Karpas-422 (cell line): ENCODE measurements at places on chromosomes 6 and 20. TPM values are rescaled to one million over a fixed set of nuclear protein-coding genes. Genes with fewer than 3 reads are reported as not detected.

GRCh38 chr20:1266167-1266973, at the start of gene SNPH:
Gene SNPH, plus strand, starts transcription at chr20:1266294. Its CDS starts 29,946 bp downstream, at chr20:1296240.
- DNase-seq, result peak; percentile 56
- peak within 1 kb of the TSS; percentile 64; the same call in 1 of the 2 replicates for H3K4me3 ChIP-seq
- H3K27me3 ChIP-seq, result no peaks in the 10 kb centered on the region
- H3K4me1 ChIP-seq, result peaks cover 14% of the 10 kb centered on the region

- H3K27ac ChIP-seq, result no peak overlapping the region
- no peaks in the 10 kb centered on the region for H3K27me3 ChIP-seq
- no peaks in the 10 kb centered on the region for H3K36me3 ChIP-seq
- DNase-seq, result no peak
- no peaks in the 10 kb centered on the region for H3K4me1 ChIP-seq
These were observed 49.4 kb upstream of the MBOAT1 start for GRCh38 chr6:20261685-20262084.

DNA sequence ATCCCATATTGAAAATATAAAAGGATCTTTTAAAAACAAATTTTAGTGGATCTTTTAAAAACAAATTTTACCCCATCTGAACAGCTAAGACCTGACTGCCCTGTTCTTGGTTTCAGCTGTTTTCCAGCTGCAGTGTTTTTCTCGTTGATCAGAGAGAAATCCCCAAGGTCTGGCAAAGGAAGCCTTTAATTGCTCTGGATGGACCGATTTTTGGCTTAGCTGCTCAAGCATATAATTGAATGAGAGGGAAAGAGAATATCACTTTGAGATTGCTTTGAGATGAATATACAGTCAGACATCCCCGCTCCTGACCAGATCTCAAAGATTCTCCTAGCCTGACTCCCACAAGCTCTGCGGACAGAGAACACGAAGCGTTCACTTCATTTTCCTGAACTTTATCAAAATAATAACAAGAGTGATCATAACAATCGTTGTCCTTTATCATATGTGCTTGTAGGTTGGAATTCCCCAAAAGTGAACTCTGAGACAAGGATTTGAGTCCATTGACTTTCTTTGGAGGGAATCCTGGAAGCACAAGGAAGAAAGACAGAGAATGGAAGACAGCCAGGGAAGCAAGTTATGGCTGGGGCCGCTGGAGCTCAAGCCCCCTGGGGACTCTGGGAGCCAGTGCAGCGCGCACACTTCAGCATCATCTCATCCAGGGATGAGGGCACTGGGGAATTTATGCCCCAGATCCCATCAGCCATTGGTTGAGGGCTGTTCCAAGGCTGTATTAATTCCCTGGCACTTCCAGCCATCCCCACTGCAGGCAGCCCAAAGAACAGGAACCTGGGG, 101.3 kb downstream of the SNX5 start:
- no peak overlapping the region for H3K27ac ChIP-seq
- no peak for DNase-seq
- no peak overlapping the region for H3K4me3 ChIP-seq
- H3K27me3 ChIP-seq, result no peaks in the 10 kb centered on the region
- no peaks in the 10 kb centered on the region for H3K4me1 ChIP-seq

DNA sequence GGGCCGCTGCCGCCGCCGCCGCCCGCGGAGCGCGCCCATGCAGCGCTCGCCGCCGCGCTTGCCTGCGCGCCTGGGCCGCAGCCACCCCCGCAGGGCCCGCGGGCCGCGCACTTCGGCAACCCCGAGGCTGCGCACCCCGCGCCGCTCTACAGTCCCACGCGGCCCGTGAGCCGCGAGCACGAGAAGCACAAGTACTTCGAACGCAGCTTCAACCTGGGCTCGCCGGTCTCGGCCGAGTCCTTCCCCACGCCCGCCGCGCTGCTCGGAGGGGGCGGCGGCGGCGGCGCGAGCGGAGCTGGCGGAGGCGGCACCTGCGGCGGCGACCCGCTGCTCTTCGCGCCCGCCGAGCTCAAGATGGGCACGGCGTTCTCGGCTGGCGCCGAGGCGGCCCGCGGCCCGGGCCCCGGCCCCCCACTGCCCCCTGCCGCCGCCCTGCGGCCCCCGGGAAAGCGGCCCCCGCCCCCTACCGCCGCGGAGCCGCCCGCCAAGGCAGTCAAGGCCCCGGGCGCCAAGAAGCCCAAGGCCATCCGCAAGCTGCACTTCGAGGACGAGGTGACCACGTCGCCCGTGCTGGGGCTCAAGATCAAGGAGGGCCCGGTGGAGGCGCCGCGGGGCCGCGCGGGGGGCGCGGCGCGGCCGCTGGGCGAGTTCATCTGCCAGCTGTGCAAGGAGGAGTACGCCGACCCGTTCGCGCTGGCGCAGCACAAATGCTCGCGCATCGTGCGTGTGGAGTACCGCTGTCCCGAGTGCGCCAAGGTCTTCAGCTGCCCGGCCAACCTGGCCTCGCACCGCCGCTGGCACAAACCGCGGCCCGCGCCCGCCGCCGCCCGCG, 730 bp downstream of the INSM1 start:
- no peaks in the 10 kb centered on the region for H3K4me1 ChIP-seq
- no peaks in the 10 kb centered on the region for H3K27me3 ChIP-seq
- no peak for DNase-seq
- H3K27ac ChIP-seq, result no peak overlapping the region

DNA sequence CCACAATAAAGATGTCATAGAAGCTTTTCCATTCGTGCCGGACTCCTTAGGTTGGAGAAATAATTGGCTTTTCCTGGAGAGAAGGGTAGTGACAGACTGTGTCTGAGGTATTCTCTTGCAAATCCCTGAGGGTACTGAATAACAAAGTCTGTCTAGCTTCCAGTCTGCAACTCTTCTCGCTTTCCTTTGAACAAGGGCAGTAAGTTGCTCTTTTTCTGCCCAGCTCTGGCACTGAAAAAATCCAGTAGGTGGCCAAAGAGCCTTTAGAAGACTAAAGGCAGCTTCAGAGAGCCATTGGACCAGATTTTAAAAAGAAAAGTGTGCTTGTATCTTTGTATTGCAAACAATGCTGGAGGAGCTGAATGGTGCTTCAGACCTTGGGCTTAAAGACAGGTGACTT, 20.7 kb upstream of the RREB1 start:
- no peak overlapping the region for H3K27ac ChIP-seq
- peak overlapping the region; percentile 27 for H3K4me3 ChIP-seq
- no peaks in the 10 kb centered on the region for H3K36me3 ChIP-seq
- H3K27me3 ChIP-seq, result no peaks in the 10 kb centered on the region
- DNase-seq, result no peak
- H3K4me1 ChIP-seq, result peaks cover 14% of the 10 kb centered on the region

GRCh38 chr20:38144974-38145728, 19.9 kb downstream of the TGM2 start:
- DNase-seq, result no peak
- no peak overlapping the region for H3K4me3 ChIP-seq

- H3K36me3 ChIP-seq, result no peaks in the 10 kb centered on the region
- no peak overlapping the region for H3K27ac ChIP-seq
- no peaks in the 10 kb centered on the region for H3K4me1 ChIP-seq
- H3K27me3 ChIP-seq, result no peaks in the 10 kb centered on the region
These were observed 4.2 kb downstream of the KCNK17 start for GRCh38 chr6:39309942-39310531.

DNA sequence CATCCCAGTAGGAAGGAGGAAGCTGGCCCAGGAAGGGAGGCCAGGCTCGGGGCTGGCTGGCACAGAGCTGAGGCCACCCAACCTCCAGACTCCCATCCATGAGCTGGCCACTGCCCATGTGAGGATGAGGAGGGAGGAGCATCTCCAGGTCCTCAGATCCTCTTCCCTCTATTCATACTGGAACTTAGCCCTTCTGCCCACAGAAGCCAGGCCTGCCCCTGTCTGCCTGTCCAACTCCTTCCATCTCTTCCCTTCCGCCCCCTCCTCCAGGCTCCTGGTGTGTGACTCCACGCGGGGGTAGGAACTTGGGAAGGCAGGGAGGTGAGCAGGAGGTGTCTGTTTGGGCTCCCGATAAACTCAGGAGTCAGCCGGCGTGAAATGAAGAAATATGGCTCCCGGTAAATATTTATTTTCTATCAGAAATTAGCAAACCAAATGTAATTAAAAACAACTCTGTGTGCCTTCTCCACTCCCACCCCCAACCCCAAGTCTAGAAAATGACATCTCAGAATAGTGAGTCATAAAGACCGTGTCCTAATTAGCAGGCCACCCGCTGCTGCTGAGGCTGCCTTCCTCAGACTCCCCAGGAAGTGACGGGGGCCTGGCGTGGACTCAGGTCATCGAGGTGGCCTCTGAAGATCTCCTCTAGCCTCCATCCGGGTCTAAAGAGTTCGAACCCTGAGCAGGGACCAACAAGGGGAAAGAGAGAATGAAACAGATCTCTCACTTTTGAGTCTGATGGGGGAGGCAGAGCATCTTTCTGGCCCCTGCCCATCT, 81.9 kb downstream of the MDGA1 start:
- H3K4me3 ChIP-seq, result no peak overlapping the region
- H3K4me1 ChIP-seq, result no peaks in the 10 kb centered on the region

DNA sequence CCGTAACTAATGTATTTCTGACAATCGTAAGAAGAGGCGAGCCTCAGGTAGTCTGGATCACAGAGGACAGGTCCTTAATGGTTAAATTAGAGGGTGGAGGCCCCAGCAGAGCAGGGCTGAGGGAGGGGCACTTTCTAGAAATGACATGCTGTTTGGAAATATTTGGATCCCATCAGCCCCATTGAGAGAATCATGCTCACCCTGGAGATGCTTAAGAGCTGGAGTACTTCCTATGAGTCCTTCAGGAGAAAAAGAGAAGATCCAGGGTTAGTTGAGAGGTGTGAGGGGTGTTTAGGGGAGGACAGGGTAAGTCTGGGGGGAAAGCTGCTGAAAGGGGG, 123.0 kb downstream of the TCP11 start:
- no peaks in the 10 kb centered on the region for H3K36me3 ChIP-seq
- no peaks in the 10 kb centered on the region for H3K4me1 ChIP-seq

GRCh38 chr6:169501128-169501527, 200.7 kb downstream of the WDR27 start:
- no peak overlapping the region for H3K4me3 ChIP-seq
- H3K36me3 ChIP-seq, result no peaks in the 10 kb centered on the region
- H3K4me1 ChIP-seq, result no peaks in the 10 kb centered on the region
- H3K27me3 ChIP-seq, result no peaks in the 10 kb centered on the region
- no peak for DNase-seq

DNA sequence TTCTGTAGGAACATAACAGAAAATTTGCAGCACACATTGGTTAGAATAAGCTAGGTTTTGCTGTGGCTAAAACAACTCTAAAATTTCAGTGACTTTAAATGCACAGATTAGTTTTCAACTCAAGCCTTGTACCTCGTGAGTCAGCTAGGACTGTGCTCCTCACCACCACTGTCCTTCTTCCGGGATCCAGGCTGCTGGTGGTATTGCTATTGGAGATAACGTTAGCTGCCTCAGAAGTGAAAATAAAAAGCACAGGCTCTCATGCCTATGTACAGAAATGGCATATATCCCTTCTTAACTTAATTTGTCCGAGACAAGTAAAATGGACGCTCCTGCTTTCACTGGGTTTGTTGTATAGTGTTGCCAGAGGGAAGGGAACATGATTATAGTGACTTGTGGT, 931.1 kb upstream of the EYS start:
- H3K4me3 ChIP-seq, result no peak overlapping the region
- no peaks in the 10 kb centered on the region for H3K27me3 ChIP-seq
- H3K4me1 ChIP-seq, result no peaks in the 10 kb centered on the region

DNA sequence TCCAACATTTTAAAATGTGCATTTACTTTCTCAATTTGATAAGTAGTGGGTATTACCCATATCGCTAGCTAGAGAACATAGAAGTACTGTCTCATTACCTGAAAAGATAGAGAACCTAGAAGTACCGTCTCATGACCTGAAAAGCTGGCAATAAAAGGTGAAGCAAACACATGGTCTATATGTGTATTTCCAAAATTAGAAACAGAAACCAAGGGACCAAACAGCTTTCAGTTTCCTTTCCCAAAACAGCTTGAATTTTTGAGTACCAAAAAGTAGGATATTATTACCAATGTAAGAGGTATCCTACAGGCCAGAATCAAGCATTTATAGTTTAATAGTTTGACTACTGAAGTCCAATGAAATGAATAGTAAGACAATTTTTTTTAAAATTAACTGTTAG, 77.2 kb downstream of the KIF13A start:
- no peak overlapping the region for H3K27ac ChIP-seq
- no peaks in the 10 kb centered on the region for H3K27me3 ChIP-seq
- H3K4me3 ChIP-seq, result no peak overlapping the region
- DNase-seq, result no peak

- DNase-seq, result no peak
- no peaks in the 10 kb centered on the region for H3K4me1 ChIP-seq
- no peaks in the 10 kb centered on the region for H3K36me3 ChIP-seq
- no peaks in the 10 kb centered on the region; the same call in 1 of the 2 replicates for H3K27me3 ChIP-seq
These were observed 144.5 kb downstream of the VEGFA start for GRCh38 chr6:43914272-43915147.

GRCh38 chr6:14584450-14584849, 466.9 kb downstream of the CD83 start:
- DNase-seq, result no peak
- no peak overlapping the region for H3K4me3 ChIP-seq
- H3K4me1 ChIP-seq, result no peaks in the 10 kb centered on the region

GRCh38 chr20:50068041-50068651, 44.8 kb downstream of the UBE2V1 start:
- no peak overlapping the region for H3K4me3 ChIP-seq
- no peaks in the 10 kb centered on the region for H3K27me3 ChIP-seq
- H3K4me1 ChIP-seq, result peaks cover 8% of the 10 kb centered on the region

DNA sequence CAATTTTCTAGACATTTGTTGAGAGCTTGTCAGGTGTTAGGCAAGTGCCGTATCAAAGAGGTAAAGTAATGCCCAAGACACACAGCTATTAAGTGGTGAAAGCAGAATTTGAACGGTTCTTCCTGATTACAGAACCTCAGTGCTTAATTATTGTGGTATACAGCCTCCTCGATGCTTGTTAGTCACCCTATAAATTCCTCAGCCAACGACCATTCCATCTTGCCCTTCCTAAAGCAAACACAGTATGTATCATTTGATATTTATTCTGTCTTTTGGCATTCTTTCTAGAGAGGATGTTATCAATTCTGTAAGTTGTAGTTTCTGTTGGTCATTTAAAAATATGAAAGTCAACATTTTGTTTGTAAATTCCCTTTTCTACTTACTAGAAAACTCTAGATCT, 297.8 kb upstream of the BMP2 start:
- H3K36me3 ChIP-seq, result no peaks in the 10 kb centered on the region
- H3K4me3 ChIP-seq, result no peak overlapping the region
- H3K4me1 ChIP-seq, result no peaks in the 10 kb centered on the region
- no peak for DNase-seq

GRCh38 chr6:79506251-79506650, 31.0 kb downstream of the LCA5 start:
- H3K4me1 ChIP-seq, result no peaks in the 10 kb centered on the region
- H3K36me3 ChIP-seq, result no peaks in the 10 kb centered on the region
- no peaks in the 10 kb centered on the region for H3K27me3 ChIP-seq
- no peak overlapping the region for H3K4me3 ChIP-seq

GRCh38 chr20:56827763-56828162, 198.7 kb downstream of the TFAP2C start:
- no peak overlapping the region for H3K27ac ChIP-seq
- peaks cover 10% of the 10 kb centered on the region for H3K4me1 ChIP-seq
- H3K27me3 ChIP-seq, result no peaks in the 10 kb centered on the region
- H3K4me3 ChIP-seq, result no peak overlapping the region
- DNase-seq, result no peak

Gene HEBP2
- total RNA-seq, result 41.9 and 49.9 TPM in 2 replicates

Gene IMPG1
- not detected in 2 replicates for total RNA-seq

Gene PAK5
- total RNA-seq, result not detected in 2 replicates

Gene LINC00237
- total RNA-seq, result 0.14 TPM in 1 of 2 replicates, not detected in the other

Gene TAAR2
- not detected in 2 replicates for total RNA-seq

Gene SLC44A4
- total RNA-seq, result not detected in 2 replicates

Gene LGSN
- total RNA-seq, result not detected in 2 replicates

Gene TRIM40
- not detected in 2 replicates for total RNA-seq

Gene OSBPL2
- total RNA-seq, result 19.1 and 22.6 TPM in 2 replicates

Gene SSTR4
- not detected in 2 replicates for total RNA-seq

Gene BACH2
- 1.4 and 3.2 TPM in 2 replicates for total RNA-seq

Gene ASIP
- not detected in 2 replicates for total RNA-seq

Gene ARMC12
- total RNA-seq, result 0.60 and 1.6 TPM in 2 replicates

Gene CCN2
- total RNA-seq, result not detected in 2 replicates
